Daoy (cell line): ENCODE measurements at places on chromosomes 13 and 19. TPM values are rescaled to one million over a fixed set of nuclear protein-coding genes. Genes with fewer than 3 reads are reported as not detected.

The ANKLE1 gene
- total RNA-seq: 1.6 and 2.3 TPM in 2 replicates

The ARL11 gene
- not detected in 2 replicates for total RNA-seq

The PRR12 gene
- total RNA-seq: 1.7 and 2.5 TPM in 2 replicates

The RLN3 gene
- total RNA-seq: not detected in 2 replicates

The ERCC1 gene
- 121 and 154 TPM in 2 replicates for total RNA-seq

The CLIP3 gene
- 0.69 and 1.0 TPM in 2 replicates for total RNA-seq

The URAD gene
- total RNA-seq: not detected in 2 replicates
